Spleen (tissue), 13 donors: ENCODE measurements at places on chromosomes 1 and 21.

DNA sequence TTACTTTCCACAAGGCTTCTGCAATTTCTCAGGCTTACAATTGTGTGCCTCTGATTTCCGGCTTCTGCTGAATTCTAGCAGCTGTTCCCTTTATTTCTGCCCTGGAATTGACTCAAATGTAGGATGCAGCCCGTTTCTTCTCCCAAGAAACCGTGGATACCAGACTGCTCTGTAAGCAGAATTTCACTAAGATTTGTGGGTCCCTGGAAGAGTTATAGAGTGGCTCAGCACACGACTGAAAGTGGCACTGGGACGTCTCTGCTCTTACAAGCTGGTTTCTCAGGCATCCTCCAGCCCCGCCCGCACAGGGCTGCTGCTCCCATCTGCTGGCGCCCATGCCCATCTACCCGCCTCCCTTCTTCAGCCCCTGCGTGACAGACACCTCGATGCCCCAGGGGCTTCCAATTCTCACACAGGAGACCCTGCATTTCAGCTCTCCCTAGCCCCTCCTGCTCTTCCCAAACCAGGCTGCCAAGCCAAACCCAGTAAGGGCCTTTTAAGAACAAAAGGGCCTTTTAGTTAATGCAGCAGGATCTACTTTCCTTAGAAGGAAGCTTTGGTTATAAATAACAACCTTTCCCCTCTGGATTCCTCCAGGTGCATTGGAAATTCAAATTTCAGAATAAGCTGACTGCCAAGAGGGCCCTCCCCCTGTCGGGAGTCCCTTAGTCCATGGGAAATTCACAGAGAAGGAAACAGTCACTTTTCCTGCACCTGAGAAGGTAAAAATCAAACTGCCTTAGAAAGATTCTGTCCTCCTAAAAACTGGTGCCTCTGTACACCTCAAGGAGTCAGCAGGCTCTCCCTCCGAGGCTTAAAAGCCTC lies 45.4 kb upstream of the TENT5B start:
- no peaks in the 10 kb centered on the region for H3K27me3 ChIP-seq
- H3K36me3 ChIP-seq = no peaks in the 10 kb centered on the region
- H3K27ac ChIP-seq = no peak overlapping the region

GRCh38 chr1:116371752-116372151 lies 1.3 kb upstream of the ATP1A1 start:
- H3K27ac ChIP-seq = no peak overlapping the region
- no peak overlapping the region for H3K4me3 ChIP-seq
- H3K4me1 ChIP-seq = peaks cover 18% of the 10 kb centered on the region

DNA sequence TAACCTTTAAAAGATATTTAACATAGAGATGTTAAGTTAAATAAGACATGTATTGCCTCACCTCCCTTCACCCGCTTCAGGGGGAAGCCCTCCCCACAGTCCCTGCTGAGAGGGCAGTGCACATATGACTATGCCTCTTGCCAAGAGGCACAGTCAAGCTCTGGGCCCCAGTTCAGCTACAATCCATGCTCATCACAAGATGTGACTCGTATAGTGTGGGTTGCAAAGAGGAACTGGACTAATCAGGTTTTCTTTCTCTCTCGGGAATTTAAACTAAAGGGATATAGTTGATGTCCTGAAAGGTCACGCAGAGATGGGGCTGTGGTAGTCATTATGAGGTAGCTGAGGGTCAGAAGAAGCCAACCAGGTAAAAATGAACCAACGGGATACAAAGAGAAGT lies 35.6 kb downstream of the LYST start:
- no peak overlapping the region for H3K4me3 ChIP-seq
- peaks cover 3% of the 10 kb centered on the region for H3K4me1 ChIP-seq
- DNase-seq = no peak
- H3K27me3 ChIP-seq = no peaks in the 10 kb centered on the region

GRCh38 chr1:17371896-17372295 lies at the start of gene PADI6:
Gene PADI6, plus strand, starts transcription at chr1:17372196. Its CDS starts 50 bp downstream, at chr1:17372246.
- H3K4me1 ChIP-seq = no peaks in the 10 kb centered on the region
- H3K36me3 ChIP-seq = no peaks in the 10 kb centered on the region
- H3K27me3 ChIP-seq = no peaks in the 10 kb centered on the region
- H3K27ac ChIP-seq = no peak within 1 kb of the TSS
- no peak within 1 kb of the TSS for H3K4me3 ChIP-seq
- no peak for DNase-seq
